Activated CD4-positive, CD25-positive, alpha-beta regulatory T cell (primary cell): ENCODE measurements at places on chromosomes 6 and 20.

GRCh38 chr6:156719395-156719719 is 57.8 kb upstream of the ARID1B start:
- DNase-seq = no peak

- no peak for DNase-seq
Observed at GRCh38 chr6:24431045-24431451, 28.3 kb downstream of the MRS2 start.

- no peak for DNase-seq
Observed at GRCh38 chr6:168948990-168949531, 304.6 kb downstream of the THBS2 start.

DNA sequence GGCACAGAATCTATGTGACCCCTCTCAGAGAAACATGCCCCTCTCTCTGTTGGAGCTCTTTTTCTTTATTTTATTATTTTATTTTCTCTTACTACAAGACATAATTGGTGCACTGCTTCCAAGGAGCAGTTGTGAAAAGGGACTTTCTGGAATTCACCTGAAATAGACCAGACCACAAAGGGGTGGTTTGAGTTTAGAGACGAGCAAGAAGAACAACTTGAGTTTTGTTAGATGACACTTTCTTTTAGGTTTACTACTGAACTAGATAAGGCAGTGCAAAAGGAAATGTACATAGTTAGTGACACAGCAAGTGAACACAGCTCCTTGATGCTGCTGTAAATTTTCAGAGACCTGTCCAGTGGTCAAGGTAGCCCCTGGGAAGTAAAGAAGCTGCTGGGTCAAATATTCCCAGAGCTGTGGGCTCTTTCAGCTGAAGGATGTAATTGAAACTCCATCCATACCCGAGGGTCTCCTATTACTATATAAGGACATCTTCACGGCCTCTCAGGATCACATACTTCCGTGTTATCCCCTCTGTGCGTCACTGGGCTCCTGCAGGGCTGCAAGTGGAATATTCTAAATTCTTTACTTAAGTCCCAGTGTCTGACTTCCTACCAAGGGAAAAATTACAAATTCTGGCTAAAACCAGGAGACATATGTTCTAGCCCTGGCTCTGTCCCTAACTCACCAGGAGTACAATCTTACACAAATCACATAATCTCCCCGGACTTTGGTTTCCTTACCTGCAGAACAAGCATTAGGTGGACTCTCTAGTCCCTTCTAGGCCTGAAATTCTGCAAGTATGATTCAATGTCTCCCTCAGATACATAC is 69.1 kb upstream of the ADTRP start:
- no peak for DNase-seq

- peak; percentile 91 for DNase-seq
Observed at GRCh38 chr6:30678964-30679726, 6.3 kb upstream of the DHX16 start.

DNA sequence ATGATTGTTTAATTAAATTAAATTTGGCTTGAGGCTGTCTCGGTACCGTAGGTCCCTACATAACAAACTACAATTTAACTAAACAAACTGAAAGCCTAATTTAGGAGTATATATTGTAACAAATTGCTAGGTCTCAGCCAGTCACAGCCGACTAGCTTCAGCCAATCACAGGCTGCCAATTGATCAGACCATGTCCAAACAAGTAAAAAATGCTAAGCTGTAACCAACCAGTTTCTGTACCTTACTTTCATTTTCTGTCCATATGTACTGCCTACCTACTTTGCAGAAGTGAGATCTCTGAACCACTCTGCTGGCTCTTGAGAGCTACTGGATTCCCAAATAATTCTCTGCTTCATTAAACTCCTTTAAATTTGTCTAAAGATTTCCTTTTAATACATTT is 648.0 kb upstream of the GJE1 start:
- no peak for DNase-seq

DNA sequence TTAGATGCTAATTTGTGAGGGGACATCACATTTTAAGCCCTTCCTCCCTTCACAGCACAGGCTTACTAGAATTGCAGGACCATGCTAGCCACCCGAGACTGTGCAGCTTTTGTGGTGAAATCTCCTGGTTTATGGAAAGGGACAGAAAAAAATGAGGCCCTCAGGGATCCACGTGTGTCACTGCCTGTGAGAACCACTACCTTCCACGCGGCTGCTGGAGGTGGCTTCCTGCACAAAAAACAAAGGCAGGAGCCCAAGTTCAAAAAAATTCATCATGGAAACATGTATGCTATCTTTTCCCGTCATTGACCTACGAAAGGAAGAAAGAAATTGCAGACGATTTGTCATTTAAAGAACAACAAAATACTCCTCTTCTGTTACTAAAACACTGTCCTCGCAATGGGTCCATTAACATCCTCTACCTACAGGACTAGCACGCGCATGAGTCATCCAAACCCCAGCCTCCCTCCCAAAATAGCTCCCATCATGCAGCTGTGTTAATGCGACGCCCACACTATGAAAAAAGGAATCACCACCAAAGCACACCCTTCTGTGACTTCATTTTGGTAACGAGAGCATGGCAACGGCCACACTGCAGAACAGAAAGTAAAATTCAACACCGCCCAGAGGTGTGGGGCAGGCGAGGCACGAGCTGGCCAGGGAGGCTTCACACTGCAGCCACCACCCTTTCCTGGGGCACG is 45.7 kb downstream of the RAMACL start:
- peak; percentile 24 for DNase-seq

DNA sequence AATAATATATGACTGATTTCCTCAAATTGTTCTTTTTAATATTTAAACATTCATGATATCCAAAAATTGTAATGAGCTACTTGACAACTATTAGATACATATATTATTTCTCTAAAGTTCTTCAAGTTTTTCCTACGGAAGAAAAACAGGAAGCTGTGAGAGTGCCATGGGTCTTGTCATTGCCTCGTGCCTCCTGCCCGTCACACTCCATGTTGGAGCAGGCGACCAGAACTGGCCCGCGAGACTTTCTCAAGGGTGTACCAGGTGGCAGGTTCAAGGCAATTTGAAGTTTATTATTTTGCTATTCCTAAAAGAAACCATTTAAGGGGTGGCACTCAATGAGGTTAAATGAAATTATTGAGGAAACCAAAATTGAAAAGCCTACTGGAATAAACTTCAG is 337.2 kb downstream of the HACE1 start:
- no peak for DNase-seq

- no peak for DNase-seq
Observed at GRCh38 chr6:70685494-70686180, 18.0 kb downstream of the SMAP1 start.

DNA sequence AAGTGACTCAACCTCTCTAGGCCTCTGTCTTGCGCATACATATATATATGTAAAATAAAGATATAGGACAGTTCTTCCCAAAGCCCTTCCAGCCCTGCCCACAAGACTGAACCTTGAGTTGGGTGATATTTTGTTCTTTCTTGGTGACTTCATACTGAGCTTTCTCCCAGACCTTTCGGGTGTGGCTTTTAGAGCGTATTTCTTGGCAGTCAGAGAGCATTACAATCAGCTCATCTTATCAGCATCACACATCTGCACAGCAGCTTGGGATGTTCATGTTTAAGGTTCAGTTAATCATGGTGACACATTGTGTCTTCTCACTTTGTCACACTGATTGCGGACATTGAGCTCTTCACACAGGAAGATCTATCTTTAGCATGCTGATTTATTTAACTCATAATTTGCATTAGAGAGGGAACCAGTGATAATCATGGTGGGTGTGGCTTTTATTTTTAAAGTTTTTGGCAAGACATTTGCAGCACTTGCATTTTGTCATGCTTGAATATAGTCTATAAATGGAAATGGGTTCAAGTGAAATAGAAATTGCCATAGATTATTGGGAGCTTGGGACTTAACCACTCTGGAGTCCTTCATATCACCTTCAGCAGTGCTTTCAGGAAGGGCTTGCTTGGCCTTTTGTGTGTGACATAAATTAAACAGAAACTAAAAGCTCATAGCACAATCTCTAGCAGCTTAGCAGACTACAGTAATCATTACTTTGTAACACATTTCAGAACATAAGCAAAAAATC is 8.3 kb downstream of the KIF3B start:
- no peak for DNase-seq

GRCh38 chr6:19772891-19773290 is 64.3 kb upstream of the ID4 start:
- DNase-seq = no peak

DNA sequence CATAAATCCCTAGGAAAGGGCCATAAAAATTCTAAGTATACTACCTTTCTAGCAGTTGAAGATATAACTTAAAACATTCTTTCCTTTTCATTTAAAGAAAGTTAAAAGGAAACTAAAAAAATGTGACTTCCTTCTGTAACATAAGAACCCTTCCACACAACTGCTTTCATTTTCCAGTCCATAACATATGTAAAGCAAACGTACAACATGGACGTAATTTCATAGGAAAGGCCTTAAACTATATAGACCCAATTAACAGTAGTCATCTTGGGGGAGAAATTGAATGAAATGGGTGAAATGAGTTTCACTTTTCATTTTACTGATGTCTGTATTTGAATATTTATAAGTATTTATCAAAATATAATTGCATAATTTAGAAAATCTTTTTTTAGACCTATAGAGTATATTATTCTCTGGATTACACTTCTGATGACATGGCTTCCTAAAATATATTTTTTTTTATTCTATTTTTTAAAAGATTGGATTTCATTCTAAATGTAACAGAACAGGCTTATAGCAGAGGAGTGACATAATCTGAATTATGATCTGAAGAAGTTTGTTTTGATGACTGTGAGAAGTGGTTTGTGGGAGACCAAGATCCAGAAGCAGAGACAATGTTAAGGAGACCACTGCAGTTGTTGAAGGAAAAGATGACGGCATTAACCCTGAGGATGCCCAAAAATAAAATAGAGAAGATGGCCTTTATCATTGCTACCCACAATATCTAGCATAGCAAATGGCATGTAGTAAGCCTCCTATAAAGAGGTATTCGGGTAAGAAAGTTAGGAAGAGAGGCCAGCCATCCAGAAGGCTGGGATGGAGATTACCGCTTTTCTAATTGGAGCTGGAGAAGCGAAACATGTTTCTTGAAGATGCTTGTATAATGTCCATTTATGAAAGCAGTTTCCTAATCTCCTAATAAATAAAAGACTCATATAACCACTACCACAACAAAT is 260.4 kb downstream of the PTPRK start:
- DNase-seq = no peak
